ENCODE measurements at places on chromosomes 3 and 15.

- DNase-seq = no peak
Measured at GRCh38 chr3:129822679-129823078, 70.8 kb downstream of the TMCC1 start.

DNA sequence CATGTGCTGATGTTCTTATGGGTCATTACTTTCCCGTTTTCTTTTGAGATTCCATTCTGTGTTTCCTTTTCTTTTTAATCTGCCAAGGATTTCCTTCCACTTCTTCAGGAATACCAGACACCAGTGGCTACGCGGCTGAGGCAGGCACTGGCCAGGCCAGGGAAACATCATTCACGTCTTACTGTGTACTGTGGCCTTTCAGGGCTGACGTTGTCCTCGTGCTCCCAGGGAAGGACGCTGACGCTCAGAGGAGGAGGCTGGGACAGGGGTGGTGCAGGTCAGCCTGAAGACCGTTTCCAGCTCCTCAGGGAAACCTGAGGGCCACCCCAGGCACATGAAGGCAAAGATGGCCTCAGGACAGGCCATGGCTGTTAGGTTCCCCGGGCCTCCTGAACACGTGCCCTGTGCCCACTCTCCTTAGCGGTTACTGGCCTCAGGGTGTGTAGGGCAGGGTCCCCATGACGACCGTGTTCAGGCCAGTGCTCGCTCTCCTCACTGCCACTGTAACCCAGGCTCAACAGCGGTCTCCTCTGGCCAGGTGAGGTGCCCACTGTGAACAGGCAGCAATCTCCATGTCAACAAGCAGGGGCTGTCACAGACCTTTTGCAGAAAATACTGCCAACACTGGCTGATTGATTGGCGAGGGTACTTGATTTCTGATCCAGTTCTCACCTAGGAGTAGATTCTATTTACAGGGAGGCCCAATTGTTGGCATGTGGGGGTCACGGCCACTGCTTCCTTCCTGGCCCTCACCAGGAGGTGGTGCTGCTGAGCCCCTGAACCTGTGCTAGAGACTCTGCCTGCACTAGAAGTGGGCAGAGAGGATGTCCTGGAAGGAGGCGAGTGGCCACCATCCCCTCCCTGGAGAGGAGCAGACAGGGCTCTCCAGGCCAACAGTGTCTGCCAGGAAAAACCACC, 169.5 kb downstream of the ATP10A start:
- peak; percentile 21 for DNase-seq

DNA sequence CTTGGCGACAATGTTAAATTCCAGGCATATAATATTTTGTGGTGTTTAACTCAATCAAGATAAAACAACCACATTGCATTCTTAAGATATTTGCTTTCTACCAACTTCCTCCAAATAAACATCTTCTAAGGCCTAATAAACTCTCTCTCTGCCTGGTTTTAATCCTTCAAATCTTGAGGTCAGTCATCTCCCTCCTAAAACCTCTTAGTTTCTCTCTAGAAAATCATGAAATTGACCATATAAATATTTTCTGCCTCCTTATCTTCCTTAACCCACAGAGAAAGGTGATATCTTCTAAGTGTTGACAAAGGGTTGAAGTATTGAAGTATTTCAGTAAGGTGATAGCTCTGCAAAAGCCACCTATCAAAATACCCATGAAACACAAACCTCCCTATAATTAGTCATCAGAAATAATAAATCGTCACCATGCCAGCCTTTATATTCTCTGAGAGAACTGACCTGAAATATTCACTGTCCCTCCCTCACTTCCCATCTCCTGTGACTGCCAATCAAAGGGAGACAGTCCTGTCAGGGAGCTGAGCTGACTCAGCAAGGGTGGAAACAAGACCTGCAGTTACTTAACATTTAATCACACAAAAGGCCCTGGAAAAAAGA, 1261.1 kb downstream of the ROBO1 start:
- no peak for DNase-seq

DNA sequence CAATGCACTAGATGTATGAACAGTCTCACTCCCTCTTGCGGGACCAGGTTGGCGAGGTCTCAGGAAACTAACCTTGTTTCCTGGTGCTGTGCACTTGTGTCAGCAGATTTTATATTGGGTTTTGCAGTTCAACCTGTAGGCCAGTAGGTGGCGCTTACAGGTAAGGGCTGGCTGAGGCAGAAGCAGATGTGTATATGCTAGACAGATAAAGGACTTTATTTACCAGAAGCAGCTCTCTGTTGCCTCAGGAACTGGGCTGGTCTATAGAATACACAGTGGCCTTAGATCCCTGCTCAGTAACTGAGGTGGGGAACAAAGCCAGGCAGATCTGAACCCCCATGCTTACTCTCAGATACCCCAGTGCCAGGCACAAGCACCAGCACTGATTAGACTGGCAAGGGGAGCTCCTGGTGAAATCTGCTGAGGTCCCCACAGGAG, 296.8 kb downstream of the DOCK3 start:
- no peak for DNase-seq

DNA sequence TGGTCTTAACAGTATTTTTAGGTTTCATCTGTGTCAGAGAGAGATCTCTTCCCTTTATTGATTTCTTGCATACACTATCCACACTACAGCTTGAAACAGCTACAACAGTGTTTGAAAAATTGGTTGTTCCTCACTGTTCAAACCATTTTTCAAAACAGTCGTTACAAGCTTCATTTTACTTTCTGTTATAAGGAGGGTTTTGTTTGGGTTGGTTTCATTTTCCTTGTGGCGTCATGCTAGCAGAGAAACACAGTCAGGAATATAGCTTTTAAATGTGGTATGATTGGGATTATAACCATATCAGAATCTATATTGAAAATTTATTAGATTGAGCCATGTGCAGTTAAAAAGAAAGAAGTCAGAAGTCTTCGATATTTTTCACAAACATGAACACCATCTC, 400.6 kb downstream of the ZBTB20 start:
- DNase-seq = no peak

GRCh38 chr3:52088445-52089367, 32.3 kb upstream of the DUSP7 start:
- DNase-seq = no peak

- no peak for DNase-seq
Measured at GRCh38 chr3:11162401-11163345, 8.4 kb downstream of the HRH1 start.

DNA sequence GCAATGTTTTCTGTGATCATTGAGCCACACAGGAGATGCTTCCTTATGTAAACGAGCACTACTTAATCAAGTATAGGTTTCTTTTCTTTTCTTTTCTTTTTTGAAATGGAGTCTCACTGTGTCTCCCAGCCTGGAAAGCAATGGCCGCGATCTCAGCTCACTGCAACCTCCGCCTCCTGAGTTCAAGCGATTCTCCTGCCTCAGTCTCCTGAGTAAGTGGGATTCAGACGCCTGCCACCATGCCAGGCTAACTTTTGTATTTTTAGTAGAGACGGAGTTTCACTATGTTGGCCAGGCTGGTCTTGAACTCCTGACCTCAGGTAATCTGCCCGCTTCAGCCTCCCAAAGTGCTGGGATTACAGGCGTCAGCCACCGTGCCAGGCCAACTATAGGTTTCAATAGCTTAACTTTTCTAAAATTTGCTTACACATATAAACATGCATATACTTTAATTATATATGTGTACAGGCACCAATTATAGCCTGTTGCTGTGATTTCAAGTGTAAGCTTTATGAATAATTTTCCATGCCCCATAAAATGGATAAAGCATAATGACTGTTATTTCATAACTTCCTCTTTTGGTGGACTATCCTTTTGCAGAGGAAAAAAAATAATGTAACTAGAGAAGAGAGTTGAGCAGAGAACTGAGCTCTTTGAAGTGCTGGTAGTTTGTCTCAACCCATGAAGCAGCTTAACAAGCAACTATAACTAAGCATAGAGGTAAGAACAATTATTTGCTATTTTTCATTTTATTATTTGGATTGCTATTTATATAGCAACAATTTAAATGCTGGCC, 24.8 kb upstream of the MBNL1 start:
- no peak for DNase-seq

DNA sequence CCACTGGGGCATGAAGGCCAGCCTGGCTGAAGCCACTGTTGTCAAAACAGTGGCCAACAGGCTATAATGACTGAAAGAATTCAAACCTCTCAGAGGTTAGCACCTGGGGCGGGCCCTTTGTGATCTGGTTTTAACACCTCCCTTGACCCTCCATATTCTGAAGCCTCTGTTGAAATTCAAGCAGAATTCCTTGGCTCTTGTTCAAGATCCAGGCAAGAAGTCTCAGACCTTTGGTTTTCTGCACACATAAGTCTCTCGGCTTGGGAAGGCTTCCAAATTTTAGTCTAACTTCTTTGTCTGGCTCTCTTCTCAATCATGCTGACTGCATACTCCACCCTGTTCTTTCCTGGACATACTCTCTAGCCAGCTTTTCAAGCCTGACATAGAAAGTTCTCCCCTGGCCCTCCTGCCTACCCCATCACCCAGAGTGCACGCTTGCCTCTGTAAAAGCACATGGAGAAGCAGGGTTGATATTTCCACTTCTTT, 144.5 kb downstream of the PDZRN3 start:
- no peak for DNase-seq

- no peak for DNase-seq
Measured at GRCh38 chr3:131485119-131485518, 17.7 kb downstream of the MRPL3 start.

DNA sequence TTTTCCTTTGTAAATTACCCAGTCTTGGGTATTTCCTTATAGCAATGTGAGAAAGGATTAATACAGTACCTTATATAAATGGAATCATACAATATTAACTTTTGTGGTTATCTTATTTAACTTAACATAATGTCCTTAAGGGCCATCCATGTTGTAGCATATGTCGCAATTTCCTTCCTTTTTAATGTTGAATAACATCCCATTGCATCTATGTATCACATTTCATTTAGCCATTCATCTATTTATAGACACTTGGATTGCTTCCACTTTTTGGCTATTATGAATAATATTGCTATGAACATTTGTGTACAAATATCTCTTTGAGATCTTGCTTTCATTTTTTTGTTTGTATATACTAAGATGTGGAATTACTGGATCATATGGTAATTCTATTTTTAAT, 342.2 kb downstream of the PDCD6IP start:
- DNase-seq = no peak

DNA sequence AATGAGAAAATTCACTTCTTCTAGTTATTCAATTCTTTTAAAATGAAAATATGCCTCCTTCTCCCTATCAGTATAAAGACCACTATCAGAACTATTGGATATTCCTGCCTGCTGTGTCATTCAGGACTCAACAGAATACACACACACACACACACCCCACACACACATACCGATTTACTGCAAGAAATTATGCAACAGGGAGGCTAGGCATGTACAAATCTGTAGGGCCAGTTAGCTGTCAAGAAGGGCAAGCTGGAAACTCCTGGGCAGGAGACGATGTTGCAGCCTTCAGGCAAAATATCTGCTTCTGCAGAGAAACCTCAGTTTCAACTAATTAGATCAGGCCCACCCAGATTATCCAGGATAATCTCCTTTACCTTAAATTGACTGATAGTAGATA, 13.9 kb upstream of the RYR3 start:
- DNase-seq = no peak

DNA sequence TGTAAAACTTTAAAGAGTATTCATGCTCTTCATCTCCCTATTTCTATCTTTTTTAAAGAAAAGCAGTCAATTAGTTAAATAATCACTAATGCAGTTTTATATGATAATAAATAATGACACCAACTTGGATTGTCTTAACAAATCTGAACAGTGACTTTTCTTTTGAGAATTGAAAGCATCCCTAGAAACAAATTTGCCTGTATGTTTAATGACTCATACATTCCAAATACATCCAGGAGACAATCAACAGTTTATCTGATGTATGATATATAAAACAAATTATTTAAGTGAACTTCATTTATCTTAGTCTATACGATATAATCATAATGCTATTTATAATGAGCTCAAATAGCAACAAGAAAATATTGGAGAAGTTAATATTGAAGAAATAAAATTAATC, 78.0 kb downstream of the ALCAM start:
- no peak for DNase-seq

DNA sequence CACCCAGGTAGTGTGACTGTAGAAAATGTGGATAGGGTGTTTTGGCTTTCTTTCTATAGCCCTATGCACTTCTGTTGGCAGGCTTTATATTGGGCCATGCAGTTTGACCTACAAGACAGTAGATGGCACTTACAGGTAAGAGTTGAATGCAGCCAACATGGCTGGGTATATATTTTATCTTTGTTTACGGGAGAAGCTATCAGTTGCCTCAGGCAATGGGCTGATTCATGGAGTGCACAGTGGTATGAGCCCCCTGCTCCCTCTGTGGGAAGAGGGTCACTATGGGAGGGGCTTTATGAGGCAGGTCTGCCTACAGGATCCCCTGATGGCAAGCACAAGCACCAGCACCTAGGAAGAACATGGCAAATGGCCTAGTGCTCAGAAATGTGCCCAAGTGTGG, 301.2 kb upstream of the CDIN1 start:
- no peak for DNase-seq

DNA sequence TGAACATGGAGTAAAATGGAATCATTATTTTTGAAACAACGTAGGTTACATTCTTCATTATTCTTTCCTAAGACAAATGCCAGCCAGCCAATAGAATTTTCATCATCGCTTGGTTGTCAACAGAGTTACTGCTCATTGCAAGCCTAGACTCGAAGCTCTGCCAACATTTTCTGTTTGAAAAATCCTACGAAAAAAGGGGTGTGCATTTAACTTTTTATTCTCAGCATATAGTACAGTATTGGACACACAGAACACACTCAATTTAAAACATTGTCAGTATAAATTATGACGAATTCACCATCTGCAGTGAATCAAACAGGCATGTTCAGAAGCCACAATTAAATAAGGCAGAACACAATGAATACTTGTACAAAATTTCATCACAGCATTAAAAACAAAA, 232.1 kb downstream of the NR1D2 start:
- no peak for DNase-seq

- DNase-seq = no peak
Measured at GRCh38 chr3:4904811-4905695, 74.2 kb upstream of the BHLHE40 start.

GRCh38 chr3:127488141-127488672, 102.3 kb downstream of the TPRA1 start:
- no peak for DNase-seq

- no peak for DNase-seq
Measured at GRCh38 chr3:37905987-37906674, 44.5 kb downstream of the CTDSPL start.

- DNase-seq = no peak
Measured at GRCh38 chr3:98002717-98003116, 30.5 kb upstream of the RIOX2 start.

DNA sequence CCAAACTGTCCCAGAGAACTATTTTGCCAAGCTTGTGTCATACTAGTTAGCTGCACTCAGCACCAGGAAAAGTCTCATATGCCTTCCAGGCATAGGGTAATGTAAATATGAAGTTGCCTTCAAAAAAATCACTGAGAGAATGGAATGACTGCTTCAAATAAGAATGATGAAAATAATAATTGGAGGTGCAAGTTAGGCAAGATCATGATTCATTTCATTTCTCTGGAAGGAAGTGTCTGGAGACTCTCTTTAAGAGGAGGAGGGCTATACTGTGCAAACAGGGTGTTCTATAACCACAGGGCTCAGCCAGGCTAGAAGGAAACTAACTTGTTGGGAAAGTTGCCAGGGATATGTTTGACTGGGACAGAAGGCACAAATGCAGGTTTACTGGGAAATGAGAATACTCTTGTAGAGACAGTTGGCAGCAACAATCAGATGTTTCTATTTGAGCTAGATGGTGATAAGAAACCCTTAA, 4.3 kb downstream of the SIDT1 start:
- DNase-seq = no peak
